Right ventricle myocardium superior (tissue), 1 donor: ENCODE measurements at places on chromosomes 13 and 19.

DNA sequence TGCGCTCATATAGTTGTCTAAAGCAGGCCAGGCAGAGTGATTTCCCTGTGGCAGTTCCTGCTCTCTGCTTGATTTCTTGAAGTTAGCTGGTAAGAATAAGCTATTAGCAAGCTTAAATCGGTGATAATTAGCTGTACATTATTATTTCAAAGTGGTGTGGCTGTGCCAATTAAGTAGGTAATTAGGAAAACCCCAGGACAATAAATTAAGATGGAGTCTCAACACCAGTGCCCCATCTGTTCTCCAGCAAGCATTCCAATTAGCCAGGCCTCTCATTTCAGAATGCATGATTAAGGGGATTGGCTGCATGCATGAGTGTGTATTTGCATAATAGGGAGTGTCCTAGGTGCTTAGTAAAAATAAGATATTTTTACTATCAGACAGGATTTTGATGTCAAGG, 342.3 kb downstream of the GPC5 start:
- no peak for DNase-seq

- DNase-seq: no peak
Measured at GRCh38 chr13:83825676-83826075, 56.6 kb downstream of the SLITRK1 start.

DNA sequence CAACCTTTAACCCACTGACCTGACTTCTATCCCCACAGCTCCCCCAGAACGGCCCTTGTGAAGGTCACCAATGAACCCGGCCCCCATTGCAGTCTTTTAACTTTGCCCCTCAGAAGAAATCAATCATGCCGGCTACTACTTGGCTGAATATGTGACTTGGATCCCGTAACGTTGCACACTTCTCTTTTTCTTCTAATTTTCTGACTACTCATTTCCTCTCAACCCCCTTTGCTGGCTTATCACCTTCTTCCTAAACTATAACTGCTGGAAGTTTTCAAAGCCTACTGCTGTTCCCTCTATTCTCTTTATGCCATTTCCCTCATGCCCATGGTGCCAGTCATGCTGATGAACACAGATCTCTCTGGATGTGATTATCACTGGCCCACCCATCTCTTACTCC, 367.6 kb downstream of the DNAJC15 start:
- DNase-seq: no peak

DNA sequence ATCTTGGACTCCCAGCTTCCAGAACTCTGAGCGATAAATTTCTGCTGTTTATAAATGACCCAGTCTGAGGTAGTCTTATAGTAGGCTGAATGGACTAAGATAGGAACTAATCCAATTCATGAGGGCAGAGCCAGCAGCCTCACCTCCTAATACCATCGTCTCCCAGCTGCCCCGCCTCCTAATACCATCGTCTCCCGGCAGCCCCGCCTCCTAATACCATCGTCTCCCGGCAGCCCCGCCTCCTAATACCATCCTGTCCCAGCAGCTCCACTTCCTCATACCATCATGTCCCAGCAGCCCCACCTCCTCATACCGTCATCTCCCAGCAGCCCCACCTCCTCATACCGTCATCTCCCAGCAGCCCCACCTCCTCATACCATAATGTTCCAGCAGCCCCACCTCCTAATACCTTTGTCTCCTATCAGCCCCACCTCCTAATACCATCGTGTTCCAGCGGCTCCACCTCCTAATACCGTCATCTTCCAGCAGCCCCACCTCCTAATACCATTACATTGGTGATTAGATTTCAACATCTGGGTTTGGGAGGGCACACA, 2.4 kb upstream of the ARGLU1 start:
- DNase-seq: peak; percentile 84
